ENCODE measurements at places on chromosomes 1 and 21.

- DNase-seq, result no peak
Measured at GRCh38 chr1:15160626-15161025, 7.1 kb downstream of the TMEM51 start.

- no peak for DNase-seq
Measured at GRCh38 chr1:94773296-94773809, 46.8 kb upstream of the SLC44A3 start.

GRCh38 chr1:24954631-24955030 lies 24.6 kb upstream of the RUNX3 start:
- no peak for DNase-seq

GRCh38 chr21:35072557-35072956 lies 23.5 kb upstream of the RUNX1 start:
- DNase-seq, result no peak

DNA sequence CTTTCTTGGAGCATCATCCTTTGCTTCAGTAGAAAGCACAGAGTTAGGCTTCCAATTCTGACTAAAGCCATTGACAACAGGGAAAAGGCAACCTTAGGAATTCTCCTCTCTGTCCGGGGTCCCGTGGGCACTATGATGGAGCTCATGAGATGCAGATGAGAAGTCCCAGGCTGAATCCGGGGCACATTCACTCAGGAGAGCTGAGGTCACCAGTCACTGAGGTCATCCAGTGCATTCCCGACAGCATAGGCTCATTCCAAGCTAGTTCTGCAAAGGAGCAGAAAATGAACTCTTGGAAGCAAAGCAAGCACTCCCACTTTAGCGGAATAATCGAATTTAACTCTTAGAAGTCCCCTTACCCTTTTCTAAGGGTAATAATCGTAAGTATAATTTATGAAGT lies 6.8 kb downstream of the CR1 start:
- no peak for DNase-seq

- no peak for DNase-seq
Measured at GRCh38 chr1:51044834-51045233, 57.2 kb upstream of the C1orf185 start.

GRCh38 chr1:31390071-31390470 lies 17.2 kb upstream of the FABP3 start:
- DNase-seq, result no peak

DNA sequence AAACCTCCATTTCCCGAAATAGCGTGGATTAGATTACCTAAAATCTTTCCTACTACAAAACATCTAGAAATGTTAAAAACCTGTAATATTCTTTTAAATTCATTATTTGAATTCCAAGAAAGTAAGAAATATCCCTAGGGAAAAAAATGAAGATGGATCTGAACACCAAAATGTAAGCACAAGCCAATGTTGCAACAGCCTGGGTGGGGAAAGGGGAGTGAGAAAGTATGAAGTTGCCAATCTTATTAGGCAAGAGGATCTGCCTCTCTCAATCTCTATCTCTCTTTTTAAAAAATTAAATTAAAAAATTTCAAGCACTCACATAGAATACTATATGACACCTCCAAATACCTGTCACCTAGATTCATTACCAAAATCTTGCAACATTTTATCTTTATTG lies 74.9 kb upstream of the IRF2BP2 start:
- no peak for DNase-seq

DNA sequence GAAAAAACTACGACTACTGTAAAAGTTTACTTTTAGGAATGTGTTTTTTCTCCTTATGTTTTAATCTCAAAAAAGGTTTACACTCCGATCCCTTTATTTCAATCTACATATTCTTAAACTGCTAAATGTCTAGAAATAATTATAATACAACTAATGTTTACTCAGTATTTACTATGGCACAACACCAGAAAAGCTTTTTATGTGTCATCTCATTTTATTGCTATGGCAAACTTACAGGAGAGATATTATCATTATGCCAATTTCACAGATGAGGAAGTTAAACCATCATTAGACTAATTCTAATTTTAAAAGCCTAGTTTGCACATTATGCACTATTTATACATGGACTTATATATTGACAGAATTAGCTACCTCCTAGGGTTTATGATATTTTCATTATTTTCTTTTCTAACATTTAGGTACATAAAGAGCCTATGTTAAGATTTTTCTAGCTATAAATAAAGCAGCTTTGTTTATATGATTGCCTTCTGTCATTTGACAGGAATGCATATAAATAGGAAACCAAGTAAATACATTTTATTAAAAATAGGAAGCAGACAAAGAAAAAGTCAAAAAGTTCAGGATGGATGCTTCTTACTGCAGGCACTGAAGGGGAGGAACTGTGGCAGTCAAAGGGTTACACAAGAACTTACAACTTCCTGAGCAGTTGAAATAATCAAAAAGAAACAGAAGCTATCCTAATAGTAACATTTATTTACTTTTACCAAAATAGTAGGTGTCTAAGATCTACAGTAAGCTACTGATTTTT lies 442.4 kb downstream of the LTN1 start:
- no peak for DNase-seq

GRCh38 chr1:244027491-244028145 lies 23.5 kb upstream of the ZBTB18 start:
- no peak for DNase-seq

DNA sequence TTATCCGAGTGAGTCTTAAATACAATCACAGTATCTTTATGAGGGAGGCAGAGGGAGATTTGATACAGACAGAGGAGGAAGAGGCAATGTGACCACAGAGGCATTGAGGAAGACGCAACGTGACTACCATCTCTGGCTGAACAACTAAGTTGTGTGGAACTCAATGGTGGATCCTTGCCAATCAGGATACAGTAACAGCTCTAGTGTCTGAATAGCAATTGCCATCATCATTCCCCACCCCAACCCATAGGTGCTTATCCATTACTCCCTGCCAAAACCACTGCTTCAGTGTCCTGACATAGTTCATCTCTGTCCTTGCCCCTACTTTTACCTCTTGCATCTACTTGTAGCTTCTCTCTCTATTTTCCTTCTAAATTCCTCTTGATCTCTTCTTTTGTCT lies 20.5 kb upstream of the RHBDL2 start:
- DNase-seq, result no peak

DNA sequence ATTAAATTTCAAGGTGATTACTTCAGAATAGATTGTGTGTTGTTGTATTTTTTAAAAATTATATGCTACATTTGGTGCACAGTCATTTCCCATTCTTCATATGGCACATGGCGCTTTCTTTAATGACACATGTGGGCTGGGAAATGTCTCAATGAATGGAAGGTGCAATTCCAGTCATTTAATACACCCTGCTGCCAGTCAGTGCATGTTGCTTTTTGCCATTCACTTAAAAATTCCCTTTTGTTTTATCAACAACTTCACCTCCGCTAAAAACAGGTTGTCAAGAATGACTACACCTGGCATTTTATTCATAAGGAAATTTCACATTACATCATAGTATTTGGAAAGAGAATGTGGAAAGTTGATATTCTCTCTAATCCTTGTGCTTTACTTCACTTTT lies 716.4 kb upstream of the ADAMTS5 start:
- DNase-seq, result no peak

DNA sequence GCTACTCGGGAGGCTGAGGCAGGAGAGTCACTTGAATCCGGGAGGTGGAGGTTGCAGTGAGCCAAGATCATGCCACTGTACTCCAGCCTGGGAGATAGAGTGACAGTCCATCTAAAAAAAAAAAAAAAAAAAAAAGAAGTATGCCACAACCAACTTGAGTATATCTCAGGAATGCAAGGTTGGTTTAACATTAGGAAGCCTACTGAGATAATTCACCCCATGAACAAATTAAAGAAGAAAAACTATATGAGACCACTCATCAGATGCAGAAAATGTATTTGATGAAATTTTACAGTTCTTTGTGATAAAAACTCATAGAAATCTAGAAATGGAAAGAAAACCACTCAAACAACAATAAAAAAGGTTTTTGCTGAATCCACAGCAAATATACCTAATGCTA lies 373.8 kb downstream of the LMO4 start:
- no peak for DNase-seq

GRCh38 chr1:24263746-24264145 lies 55.4 kb upstream of the GRHL3 start:
- no peak for DNase-seq

DNA sequence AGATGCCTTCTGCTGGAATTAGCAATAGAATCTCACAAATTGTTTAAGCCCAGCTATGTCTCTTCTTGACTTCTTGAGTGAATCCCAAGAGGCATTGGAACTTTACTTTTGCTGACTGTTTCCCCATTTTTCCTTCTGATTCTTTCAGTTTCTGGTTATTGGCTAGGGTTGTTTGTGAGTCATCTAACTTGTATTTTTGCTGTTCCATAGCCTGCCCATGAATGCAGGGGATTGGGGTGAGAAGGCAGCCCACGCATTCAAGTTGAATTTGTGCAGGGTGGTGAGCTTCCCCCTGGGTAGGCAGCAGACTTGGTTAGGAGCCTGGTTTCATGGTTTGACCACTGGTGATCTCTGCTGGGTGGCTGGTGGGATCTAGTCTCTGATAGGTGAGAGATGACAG lies 10.4 kb upstream of the KLF17 start:
- DNase-seq, result no peak

DNA sequence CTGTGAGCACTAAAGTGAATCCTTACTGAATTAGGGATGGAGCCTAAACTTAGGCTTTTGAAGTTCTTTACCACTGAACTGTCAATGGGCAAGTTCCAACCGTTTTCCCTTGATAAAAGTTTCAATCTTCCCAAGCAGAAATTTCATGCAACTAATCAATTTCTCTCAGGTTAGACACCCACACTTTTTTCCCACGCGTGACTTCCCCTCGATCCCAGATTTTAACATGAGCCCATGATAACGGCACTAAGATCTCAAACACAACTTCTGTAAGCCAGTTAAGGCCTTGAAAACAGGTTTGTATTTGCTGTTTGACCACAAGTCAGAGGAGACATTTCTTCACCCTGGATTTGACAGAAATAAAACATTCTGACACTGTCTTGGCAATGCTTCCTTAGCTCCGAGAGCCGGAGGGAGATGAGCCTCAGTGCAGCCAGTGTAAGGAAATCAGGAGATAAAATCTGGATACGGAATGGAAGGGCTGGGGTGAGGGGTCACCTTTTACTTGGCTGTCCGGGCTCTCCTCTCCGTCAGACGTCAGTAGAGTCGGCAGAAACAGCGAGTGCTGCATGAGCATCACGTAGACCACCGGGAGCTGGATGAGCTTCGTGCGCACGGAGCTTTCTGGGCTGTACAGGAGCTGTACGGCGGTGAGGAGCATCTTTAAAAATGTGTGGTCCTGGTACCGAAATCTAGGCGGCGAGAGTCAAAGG lies 39.7 kb downstream of the MRAP start:
- no peak for DNase-seq

DNA sequence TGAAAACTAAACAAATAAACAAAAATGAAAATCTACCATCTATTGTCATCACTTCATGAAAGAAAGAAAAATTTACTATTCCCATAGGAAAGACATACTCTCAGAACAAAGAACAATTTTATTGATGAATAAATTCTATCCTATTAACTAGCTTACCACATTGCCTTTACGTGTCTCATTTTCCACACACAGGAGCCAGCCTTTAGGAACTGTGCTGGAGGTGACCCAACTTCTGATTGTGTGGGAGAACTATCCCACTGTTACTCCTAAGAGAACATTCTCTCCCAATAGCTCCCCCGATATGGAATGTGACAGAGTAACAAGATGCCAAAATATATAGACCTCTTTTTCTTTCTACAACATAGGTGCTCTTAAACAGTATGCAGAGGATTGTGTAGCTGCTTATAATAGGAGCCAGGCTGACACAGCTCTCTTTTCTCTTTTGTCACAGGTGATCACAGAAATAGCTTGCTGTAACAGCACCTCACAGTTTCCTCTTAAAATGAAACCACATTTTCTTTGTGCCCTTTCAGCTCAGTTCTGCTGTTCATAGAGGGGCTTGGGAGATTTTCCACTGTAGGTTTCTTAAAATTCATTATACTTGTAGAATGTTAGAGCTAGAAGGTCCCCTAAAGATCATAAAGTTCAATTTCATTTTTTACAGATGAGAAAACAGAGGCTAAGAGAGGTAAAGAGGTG lies 35.5 kb downstream of the C21orf91 start:
- DNase-seq, result no peak

- no peak for DNase-seq
Measured at GRCh38 chr1:116164150-116164549, 53.0 kb downstream of the MAB21L3 start.

DNA sequence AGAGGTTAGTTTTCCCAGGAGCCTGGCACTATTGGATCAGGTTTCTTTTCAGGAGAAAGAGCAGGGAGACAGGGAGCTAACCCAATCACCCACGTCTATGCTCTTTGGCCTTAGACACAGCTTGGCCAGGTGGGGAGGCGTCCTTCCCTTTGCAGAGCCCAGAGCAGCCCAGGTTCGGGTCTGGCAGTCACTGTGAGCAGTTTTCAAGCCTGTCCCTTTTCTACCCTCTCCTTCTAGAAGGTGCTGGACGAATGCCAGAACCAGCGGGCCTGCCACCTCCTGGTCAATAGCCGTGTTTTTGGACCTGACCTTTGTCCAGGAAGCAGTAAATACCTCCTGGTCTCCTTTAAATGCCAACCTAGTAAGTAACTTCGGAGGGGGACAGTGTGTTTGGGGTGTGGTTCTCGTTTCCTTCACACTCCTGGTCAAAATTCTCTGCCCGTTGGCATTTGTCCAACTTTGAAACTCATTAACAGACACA lies 44.9 kb downstream of the EVA1C start:
- no peak for DNase-seq

DNA sequence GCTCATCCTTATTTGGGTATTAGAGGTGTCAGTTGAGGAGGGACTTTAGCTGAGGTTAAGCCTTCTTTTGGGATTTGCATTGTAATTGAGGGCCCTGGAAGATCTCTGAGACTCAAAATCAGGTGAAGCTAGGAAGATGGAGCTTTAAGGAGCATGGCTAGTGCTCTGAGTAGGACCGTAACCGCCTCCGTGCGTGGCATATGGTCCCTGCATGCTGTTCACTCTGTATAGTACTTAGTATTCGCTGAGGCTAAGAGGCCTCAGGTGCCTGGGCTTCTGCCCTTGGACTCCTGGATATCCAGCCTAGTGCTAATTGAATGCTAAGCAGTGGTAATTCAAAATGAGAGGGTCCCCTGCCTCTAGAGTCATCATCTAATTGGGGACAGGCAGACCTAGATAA lies 22.5 kb downstream of the NSUN4 start:
- DNase-seq, result no peak

DNA sequence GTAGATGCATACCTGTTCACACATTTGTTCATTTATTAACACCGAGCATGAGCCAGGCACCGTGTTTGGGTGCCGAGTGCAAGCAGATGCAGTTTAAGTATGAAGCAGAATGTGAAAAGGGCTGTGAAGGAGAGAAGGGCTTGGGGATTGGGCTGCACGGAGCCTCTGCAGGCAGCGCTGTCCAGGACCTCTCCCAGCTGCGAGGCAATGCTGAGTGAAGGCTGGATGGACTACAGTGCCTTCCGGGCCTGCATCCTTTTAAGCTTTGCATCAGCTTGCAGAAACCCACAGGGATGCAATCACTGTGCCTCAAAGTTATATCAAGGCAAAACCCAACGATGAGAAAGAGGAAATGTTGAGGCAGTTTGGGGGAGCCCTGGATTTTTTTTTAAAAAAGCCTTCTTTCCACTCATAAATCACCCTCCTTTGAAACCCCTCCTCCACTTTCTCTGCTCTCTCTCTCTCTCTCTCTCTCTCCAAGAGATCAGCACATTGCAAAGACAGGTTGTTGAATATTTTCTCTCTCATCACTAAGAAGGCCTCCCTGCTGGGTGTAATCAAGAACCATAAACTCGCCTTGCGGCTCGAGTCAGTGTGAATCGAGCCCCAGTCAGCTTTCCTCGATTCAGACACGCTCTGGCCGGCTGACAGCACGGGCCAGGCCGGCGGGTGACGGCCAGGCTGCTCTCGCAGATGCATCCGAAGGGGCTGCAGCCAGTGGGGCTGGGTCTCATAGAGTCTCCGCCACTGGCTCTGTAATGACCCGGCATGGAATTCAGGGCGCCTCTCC lies 89.2 kb upstream of the POU3F1 start:
- DNase-seq, result no peak
